ENCODE measurements at places on chromosomes 7 and 10.

DNA sequence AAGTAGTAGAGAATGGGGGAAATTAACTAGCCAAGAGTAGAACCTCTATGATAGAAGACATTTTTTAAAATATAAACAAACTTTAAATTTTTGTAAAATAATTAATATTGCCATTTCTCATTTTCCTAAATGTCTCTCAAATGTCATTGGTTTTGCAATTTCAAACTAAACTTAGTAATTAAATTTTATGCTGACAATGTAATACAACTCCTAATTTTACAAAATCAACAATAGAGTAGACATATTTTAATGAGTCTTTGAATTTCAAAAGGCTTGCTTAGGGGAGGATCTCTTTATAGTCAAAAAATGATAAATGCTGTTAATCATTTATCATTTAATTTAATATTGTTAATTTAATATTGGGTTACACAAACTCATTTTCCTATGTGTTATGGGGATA, 81.8 kb downstream of the ZWINT start:
- no peak for DNase-seq

DNA sequence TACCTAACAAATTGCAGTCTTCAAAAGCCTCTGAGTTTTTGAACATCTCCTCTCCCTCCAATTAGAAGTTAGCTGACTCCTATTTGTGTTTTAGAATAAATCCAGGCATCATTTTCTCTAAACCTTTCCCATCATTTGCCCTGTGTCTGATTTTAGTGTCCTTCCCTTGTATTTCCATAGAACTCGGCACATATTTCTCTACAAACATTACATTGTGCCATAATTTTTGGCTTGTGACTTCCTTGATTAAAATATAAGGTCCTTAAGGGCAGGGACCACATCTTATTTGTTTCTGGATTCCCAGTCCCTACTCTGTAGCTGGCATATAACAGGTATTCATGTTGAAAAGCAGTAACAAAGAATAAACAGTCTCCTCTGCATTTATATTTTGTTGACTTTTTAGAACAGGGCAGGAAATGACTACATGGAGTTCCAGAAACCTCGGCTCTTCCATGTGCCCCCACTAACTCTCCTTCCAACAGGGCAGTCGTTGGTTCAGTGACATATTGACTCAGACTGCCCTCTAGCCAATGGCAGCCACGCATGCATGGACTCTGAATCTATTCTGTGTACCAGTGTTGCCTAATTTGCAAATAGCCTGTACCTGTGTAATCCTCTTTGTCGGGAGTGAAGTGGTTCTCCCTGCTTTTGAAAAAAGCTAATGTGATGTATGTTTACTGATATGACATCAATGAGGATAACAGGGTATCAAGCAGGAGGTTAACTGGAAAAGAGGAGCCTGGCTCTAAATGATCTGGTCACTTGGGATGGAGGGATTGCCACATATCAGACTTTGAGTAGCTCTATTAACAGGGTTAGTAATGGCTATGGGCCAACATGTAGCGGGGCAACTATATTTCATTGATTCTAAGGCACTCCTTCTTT, 19.8 kb upstream of the CPN1 start:
- no peak for DNase-seq

GRCh38 chr7:158467562-158467961, 120.1 kb downstream of the PTPRN2 start:
- no peak for DNase-seq

GRCh38 chr10:6885284-6885683, 305.2 kb upstream of the PRKCQ start:
- no peak for DNase-seq

DNA sequence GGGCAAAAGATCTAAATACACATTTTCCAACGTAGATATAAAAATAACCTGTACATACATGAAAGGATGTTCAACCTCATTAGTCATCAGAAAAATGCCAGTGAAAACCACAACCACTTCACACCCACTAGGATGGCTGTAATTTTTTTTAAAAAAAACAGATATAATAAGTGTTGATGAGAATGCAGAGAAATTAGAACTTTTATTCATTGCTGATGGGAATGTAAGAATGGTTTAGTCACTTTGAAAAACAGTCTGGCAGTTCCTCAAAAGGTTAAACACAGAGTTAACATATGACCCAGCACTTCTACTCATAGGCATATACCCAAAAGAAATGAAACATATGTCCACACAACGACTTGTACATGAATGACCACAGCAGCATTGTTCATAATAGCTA, 32.3 kb upstream of the PRKCQ start:
- no peak for DNase-seq

DNA sequence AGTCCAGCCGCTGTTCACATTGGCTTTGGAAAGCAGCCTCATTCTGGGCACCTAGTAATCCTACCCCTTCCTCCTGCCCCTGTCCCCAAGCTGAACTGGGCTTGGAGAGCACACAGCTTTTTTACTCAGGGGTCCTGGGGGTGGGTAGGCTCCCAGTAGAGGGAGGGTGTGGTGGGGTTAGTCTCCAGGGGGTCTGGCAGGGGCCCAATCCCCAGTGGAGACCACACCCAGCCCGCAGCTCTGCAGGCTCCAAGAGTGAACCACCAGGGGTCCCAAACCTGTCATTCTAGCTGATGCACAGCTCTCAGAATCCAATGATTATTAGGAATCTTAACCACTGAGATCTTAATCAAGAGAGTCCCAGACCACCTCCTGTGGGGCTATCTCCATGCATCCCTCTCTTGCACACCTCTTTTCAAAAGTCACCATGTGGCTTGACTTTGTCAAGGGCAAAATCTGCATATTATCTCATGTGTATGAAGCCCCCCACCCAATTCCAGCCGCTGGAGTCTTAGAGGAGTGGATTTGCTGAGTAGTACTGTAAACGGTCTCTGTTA, 2.7 kb downstream of the HOXA11 start:
- DNase-seq = no peak

DNA sequence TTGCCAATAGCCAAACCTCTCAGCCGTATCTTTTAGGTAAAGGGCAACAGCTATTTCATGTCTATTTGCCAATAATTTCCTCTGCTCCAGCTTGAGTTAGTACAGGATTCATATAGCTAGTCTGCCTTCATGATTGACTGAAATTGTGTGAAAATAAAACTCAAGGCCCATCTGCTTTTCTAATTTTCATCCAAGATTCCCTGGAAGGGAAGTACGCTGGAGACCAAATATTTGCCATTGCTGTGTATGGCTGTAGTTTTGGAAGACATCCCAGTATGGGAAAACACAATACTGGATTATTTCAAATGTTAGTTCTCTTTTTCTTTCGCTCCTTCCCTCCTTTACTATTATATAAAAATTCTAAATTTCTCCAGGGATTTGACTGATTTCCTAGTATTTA, 652.4 kb downstream of the CNTNAP2 start:
- DNase-seq = peak; percentile 85

DNA sequence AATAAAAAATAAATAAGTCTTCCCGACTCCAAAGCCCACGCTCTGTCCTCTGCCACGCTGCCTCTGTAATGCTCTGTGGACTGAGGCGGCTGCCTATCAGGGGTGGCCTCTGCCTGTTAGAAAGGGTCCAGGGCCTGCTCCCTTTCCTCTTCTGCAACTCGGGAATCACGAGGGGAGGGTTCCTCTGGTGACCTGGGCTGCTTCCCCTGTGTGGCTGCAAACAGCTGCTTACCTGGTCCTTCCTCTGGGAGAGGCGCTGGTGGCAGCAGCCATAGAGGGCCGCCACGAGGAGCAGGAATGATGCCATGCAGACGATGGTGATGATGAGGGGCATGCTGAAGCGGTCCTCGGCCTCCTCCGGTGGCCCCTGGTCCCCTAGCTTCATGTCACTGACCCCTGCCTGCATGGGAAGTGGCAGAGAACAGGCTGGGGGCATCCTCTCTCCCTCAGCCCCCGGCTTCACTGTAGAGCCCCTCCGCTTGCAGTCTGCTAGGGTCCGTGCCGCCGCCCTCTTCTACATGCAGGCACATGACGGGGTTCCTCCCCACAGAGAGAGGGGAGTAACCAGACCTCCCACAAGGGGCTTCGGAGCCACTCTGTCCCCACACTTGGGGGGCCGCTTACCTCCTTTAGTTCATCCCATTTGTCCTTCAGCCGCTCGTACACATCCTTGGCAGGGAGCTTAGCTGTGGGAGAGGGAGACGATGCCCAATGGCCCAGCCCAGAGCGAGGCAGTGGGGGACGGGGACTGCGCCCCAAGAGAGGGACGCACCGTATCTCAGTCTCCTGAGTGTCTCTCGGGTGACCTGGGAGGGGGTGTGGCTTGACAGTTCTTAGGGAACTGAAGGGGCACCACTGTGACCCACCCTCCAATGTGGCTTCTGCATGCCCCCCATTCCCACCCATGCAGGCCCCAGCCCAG, 50.5 kb downstream of the PODXL start:
- DNase-seq = no peak

- DNase-seq = peak; percentile 48
Measured at GRCh38 chr10:30051220-30051619, 8.2 kb downstream of the JCAD start.

- peak; percentile 21 for DNase-seq
Measured at GRCh38 chr7:27242555-27243339, at the start of gene EVX1. Gene EVX1, plus strand, starts transcription at chr7:27242802. Its CDS starts 229 bp downstream, at chr7:27243031.

- DNase-seq = no peak
Measured at GRCh38 chr7:7491044-7491443, 44.6 kb downstream of the COL28A1 start.

DNA sequence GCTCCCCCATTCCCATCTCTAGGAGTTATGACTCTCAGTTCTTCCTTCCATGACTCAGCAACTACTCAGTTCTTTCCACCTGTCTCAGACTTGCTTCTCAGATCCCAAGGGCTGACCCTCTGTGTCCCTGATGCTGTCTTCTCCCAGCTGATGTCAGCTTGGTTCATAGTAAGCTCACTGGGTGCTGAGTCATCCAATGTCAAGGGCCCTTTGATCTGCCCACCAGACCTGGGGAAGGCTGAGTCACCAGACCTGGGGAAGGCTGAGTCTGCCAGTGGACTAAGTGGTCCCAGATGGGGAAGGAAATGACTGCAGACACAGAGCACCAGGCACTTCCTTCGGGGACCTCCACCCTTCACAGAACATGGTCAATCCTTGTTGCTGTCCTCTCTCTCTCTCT, 76.1 kb upstream of the ZEB1 start:
- DNase-seq = no peak

GRCh38 chr7:23852135-23852534, 142.1 kb downstream of the STK31 start:
- DNase-seq = no peak

GRCh38 chr7:101913247-101913721, 95.9 kb downstream of the CUX1 start:
- no peak for DNase-seq

- no peak for DNase-seq
Measured at GRCh38 chr10:7756360-7756992, 31.3 kb downstream of the KIN start.

DNA sequence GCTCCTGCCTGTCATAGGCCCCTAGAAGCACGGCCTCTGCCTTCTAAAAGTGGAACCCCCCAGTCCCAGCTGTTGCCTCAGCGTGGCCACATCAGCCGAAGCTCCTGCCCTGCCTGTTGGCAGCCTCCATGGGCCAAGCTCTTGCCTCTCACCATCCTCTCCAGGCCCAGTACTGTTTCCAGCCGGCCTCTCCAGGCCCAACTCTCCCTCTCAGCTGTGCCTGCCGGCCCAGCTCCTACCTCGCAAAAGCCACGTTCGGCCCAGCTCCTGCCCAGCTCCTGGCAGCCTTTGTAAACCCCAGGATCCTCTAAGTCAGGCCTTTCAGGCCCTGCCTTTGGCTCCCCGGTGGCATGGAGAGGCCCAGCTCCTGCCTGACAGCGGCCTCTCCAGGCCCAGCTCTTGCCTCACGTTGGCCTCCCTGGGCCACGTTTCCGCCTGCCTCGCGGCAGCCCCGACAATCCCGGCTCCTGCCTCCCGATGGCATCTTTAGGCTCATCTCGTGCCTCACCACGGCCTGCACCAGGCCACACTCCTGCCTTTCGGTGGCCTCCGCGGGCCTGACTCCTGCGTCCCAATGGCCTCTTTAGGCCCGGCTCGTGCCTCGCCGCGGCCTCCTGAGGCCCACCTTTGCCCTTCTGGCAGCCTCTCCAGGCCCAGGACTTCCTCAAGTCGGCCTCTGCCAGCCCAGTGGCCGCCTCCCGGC, 17.5 kb upstream of the TMEM248 start:
- DNase-seq = no peak

DNA sequence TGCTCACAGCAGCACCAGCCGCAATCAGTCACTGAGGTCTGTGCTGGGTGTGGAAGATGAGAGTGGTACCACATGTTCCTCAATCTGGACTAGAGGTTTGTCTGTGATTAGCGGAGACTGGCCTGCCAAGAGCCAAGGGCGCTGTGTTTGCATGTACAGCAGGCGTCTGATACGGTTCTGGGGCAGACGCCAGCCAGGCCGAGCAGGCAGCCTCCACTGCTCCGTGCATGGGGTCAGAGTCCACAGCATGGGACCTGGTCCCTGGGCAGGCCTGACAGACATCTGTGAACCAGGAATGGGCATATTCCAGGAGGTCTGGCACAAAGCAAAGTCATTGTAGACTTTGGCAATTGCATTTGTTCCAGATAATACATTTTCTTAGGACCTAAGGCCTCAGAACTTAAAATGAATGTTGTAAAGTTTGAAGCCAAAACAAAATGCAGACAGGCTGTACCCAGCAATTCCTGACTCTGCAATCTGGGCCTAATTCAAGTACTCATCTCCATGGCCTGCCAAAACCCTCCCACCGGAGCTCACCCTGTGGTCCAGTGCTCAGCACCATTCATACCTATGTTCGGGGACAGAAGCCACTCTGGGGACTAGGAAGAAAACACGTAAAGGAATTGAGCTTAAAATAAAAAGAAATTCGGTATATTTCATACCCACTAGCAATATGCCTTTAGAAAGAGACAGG, 50.0 kb upstream of the FAM20C start:
- DNase-seq = peak; percentile 61

DNA sequence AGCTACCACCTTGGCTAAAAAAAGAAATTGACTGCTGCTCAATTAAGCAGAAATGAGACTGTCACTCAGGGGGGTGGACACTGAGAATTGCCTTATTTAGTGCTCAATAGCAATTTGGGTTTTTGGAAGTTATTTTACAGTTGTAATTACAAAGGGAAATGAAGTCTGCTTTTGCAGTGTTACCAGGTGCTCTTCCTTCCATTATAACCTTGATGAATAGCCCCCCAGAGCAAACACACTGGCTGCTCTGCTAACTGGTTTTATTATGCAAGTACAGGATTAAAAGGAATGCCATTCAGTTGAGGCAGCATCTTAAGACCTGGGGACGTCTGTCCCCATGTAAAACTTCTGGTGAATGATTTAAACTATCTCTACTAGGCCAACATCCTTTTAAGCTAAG, 191.0 kb downstream of the EVX1 start:
- DNase-seq = no peak

GRCh38 chr10:131897297-131897899, 3.4 kb upstream of the PPP2R2D start:
- DNase-seq = no peak
